ENCODE measurements at places on chromosomes 12 and 14. TPM values are rescaled to one million over a fixed set of nuclear protein-coding genes. Genes with fewer than 3 reads are reported as not detected.
A peak's percentile ranks its signal among the peaks of the same experiment; 100 is the strongest.

TRPV4 gene
- 1.3 TPM for total RNA-seq

CPNE8 gene
- total RNA-seq = 8.7 TPM

DNA sequence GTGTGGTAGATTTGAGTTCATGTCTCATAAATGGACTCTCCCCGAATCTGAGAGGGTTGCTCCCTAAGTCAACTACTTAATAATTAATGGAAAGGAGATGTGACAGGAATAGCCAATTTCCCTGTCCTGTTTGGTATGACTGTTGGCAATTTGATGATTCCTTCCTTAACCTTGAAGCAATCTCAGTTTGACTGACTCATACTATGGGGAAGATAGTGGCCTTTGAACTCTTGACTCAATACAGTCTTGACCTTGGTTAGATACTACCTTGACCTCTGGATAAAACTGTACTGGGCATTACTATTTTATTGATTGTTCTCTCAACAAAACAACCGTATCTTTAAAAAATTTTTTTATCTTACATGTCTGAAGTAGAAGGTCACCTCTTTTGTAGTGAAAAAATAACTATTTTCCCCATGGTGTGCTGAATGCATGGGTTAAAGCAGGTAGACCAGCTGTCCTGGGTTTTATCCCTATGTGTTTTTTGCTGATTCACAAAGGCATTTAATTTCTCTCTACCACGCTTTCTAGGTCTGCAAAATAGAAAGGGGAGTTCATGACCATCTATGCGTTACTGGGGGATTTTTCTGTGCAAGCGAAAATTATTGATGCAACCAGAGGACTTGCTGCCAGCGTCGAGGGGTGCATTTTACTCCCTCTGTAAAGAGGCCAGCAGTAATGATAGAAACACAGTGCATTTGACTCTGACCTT lies 80.1 kb downstream of the ETV6 start:
- H3K27ac ChIP-seq = no peak overlapping the region
- no peaks in the 10 kb centered on the region for H3K27me3 ChIP-seq
- H3K4me1 ChIP-seq = peaks cover 56% of the 10 kb centered on the region
- no peaks in the 10 kb centered on the region for H3K36me3 ChIP-seq
- DNase-seq = no peak
- H3K4me3 ChIP-seq = no peak overlapping the region

DNA sequence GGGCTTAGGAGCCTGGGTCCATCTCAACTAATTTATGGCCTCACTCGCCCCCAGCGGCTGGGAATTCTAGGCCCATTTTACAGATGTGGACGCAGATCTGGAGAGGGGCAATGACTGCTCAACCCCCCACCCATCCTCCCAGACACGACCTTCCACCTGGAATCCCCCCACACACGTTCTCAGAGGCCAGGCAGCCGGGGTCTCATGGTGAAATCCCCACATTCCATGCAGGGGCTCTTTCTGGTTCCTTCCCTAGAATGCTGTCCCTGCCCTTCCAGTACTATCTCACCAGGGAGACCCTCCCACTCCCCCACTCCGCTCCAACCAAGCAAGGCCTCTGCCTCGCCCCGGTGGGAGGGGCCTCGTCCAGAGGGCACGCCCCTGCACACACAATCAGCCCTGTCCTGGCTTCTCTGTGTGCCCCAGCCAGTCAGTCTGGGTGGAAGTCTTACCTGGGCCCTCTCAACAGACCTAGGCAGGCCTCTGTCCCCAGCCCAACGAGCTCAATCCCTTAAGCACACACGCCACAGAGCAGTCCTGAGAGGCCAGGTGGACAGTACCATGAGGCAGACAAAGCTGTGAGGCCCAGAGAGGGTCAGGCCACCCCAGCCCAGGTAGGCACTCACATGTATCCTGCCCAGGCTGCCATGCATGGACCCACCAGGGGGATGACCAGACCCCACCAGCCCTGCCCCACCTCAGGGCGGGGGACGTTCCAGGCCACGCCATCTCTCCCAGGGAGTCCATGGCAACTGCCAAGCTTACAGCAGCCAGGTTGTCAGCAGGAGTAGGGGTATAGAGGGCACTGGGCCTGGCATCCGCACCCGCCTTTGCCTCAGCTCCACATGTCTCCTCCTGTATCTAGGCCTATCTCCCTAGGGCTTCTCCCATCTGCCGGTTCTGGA lies 1.3 kb upstream of the ANKRD9 start:
- no peaks in the 10 kb centered on the region for H3K36me3 ChIP-seq
- no peaks in the 10 kb centered on the region for H3K27me3 ChIP-seq
- peaks cover 7% of the 10 kb centered on the region for H3K4me1 ChIP-seq
- peak overlapping the region; percentile 73 for H3K4me3 ChIP-seq
- no peak overlapping the region for H3K27ac ChIP-seq

- H3K4me3 ChIP-seq = no peak overlapping the region
- DNase-seq = no peak
- H3K36me3 ChIP-seq = peaks cover 6% of the 10 kb centered on the region
- H3K4me1 ChIP-seq = peaks cover 7% of the 10 kb centered on the region
- H3K27me3 ChIP-seq = no peaks in the 10 kb centered on the region
- no peak overlapping the region for H3K27ac ChIP-seq
Observed at GRCh38 chr14:34865889-34866574, 9.1 kb downstream of the BAZ1A start.

DNA sequence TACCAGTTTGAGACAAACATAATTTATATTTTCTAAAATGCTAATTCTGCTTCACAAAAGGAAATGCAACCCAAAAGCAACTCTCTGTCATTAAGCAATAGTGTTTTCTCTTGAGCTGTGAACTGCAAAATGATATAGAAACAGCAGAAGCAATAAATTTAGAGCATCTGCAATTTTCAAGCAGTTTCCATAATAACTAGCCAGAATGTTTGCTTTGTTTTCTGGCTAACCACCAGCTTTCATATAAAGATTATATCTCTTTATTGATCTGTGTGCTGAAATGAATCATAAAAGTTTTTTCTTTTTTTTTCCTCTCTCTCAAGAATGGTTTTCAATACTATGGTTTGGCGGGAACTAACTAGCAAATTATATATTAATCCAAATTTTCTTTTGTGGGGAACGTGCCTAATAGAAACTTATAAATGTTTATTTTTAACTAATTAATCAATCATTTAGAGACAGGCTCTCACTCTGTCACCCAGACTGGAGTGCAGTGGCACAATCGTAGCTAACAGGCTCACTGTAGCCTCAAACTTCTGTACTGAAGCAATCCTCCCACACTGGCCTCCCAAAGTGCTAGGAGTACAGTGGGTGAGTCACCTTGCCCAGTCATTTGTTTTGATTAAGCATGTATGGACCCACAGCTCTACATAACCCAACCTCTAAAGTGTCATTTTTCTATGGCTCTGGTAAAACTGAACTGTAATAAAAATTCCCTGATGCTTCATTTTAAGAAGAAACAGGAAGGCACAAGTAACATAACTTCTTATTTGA lies 830.1 kb upstream of the MGAT4C start:
- H3K4me3 ChIP-seq = no peak overlapping the region
- H3K27ac ChIP-seq = no peak overlapping the region
- H3K36me3 ChIP-seq = no peaks in the 10 kb centered on the region
- no peak for DNase-seq

DNA sequence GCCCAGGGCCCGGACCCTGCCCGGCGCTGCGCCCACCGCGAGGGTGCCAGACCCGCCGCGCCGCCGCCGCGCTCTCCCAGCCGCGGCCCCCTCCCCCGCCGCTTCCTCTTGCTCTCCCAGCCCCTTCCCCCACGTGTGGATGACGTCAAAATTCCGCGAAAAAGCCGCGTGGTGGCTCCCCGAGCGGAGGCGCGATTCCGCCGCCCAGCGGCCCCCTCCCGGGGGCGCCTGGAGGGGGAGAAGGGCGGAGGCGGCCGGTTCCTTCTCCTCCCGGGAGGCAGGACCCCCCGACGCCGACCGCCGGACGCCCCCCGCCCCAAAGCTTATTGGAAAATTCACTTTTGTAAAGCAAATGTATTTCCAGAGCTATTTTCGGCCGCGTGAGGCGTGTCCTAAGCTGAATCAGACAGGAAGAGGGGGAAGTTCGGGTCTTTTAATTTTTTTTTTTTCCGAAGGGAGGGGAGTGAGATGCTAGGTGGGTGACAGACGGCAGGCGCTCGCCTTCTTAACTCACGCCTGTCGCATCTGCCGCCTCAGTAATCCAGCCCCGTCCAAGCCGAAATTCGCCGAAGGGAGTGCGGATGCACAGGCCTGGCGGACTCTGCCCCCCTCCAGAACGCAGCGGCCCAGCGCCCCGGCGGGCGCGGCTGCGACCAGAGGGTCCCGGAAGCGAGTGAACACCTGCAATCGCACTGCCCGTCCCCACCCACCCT lies 4.1 kb upstream of the CCND2 start:
- DNase-seq = peak; percentile 82
- H3K4me1 ChIP-seq = peaks cover 33% of the 10 kb centered on the region
- no peak overlapping the region for H3K27ac ChIP-seq
- H3K27me3 ChIP-seq = peaks cover 69% of the 10 kb centered on the region
- peaks cover 2% of the 10 kb centered on the region for H3K36me3 ChIP-seq

- H3K4me1 ChIP-seq = no peaks in the 10 kb centered on the region
- no peaks in the 10 kb centered on the region for H3K36me3 ChIP-seq
- no peak for DNase-seq
- H3K4me3 ChIP-seq = no peak overlapping the region
- H3K27me3 ChIP-seq = no peaks in the 10 kb centered on the region
- no peak overlapping the region for H3K27ac ChIP-seq
Observed at GRCh38 chr12:126312457-126312856, 1247.2 kb downstream of the AACS start.

Data from osteocyte (in vitro differentiated cells).